ENCODE measurements at places on chromosomes 13 and 19.

GRCh38 chr19:49116544-49116943 is 2.4 kb downstream of the LIN7B start:
- no peak for DNase-seq

DNA sequence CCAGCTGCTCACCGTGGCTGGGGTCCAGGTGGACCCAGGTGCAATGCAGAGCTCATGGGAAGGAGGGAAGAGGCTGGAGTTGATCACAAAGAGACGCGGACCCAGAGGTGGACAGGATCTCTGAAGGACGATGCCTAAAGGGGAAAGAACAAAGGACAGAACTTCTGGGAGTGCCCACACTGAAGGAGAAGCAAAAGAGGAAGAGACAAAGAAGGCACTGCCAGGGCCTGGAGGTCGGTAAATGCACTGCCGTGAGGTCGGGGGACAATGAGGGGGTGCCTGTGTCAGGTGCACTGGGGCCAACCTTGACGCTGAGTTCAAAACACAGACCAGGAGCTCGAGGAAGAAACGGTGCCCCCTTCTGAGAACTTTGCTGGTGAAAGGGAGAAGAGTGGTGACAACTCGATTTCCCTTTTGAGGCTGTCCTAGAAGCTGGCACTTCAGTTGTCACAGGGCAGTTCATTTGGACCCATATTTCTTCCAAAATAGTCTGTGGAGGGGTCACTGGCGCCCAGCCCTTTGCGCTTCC is 55.6 kb downstream of the GJA3 start:
- no peak for DNase-seq

DNA sequence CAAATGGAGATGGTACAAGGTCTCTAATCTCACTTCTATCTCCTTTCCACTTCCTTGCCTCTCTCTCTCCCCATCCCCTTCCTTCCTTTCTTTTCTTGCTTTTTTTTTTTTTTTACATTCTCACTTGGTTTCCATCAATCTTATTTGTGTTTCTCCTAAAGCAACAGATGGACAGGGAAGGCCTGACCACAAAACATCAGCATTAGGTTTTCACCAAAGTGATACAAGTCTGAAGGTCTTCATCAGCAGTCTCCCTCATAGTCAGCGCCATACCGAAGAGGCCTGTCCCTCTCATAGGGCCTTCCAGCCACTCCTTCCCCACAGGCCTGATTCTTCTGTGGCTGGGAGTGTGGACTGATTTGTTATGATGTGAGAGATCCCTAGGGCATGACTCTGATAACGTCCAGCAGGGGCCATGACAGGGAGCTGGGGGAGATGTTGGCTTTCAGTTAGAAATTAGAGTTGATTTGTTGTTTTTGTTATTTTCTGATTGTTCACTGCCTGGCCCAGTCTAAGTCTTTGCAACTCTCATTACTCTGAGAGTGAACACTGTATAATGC is 158.7 kb downstream of the SLC7A1 start:
- no peak for DNase-seq

- no peak for DNase-seq
Measured at GRCh38 chr13:98327371-98328270, 150.6 kb upstream of the RNF113B start.

DNA sequence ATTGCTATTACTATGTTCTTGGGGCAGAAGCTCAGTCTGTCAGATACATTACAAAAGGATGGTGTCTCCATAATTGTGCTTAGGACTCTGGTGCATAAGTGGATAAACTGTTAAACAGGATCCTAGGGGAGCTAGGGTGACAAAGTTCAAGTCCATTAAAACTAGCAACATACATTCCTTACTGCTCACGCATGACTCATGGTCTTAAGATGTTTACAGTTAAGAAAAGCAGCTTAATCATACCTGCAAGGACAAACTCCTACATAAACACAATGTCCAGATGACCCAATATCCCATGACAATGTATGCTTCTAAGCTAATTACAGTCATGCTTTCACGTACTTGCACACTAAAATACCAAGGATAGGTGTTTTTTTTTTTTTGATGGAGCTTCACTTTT is 3.5 kb upstream of the ZNF701 start:
- DNase-seq, result no peak

DNA sequence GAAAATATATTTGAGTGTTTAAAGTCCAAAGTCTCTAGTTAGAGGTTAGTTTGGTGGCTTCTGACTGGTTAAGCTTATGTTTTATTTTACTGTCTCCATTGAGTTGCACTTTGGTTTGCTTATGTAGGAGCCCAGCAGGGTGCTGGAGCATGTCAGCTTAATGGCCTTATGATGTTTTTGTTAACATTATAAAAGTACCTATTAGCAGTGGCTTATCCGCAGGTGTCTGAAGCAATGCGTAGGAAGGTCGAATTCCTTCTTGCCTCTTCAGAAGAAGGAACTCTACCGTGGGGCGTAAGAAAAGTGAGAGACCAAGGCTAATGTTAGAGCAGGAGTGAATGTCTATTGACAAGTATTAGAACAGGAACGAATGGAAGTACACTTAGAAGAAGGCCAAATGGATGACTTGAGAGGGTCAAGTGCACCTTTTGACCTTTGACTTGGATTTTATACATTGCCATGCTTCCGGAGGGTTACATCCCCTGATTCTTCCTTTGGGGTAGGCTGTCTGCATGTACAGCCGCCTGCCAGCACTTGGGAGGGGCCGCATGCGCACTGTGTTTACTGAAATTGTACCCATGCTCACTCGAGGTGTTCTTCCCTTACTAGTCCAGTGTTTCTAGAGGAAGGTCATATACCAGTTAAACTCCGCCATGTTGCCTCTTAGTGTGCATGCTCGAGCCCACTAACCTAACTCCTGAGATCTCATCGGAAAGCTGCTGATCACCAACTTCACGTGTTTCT is 793.9 kb upstream of the PCDH9 start:
- DNase-seq, result no peak

DNA sequence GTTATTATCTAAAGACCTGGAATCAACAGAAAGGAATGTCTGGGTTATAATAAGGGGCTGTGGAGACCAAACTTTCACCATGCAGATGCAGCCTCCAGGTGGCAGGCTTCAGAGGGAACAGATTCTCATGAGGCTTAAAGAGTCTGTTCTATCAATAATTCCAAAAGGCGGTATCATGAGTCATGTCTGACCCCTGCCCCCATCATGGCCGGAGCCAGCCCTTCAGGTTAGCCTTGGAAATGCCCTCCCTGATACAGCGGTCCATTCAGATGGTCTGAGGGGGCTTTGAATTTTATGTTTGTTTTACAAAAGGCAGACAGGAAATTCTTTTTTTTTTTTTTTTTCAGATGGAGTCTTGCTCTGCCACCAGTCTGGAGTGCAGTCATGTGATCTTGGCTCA is 21.7 kb upstream of the LAMP1 start:
- no peak for DNase-seq

GRCh38 chr19:55549500-55550320 is 4.4 kb upstream of the SBK3 start:
- no peak for DNase-seq

- DNase-seq, result no peak
Measured at GRCh38 chr13:104854007-104854406, 1681.5 kb downstream of the EFNB2 start.
